Astrocyte of the hippocampus (primary cell): ENCODE measurements at places on chromosomes 16 and 17.
A peak's percentile ranks its signal among the peaks of the same experiment; 100 is the strongest.

- DNase-seq, result no peak
Measured at GRCh38 chr17:18950346-18950745, 1.6 kb upstream of the SLC5A10 start.

DNA sequence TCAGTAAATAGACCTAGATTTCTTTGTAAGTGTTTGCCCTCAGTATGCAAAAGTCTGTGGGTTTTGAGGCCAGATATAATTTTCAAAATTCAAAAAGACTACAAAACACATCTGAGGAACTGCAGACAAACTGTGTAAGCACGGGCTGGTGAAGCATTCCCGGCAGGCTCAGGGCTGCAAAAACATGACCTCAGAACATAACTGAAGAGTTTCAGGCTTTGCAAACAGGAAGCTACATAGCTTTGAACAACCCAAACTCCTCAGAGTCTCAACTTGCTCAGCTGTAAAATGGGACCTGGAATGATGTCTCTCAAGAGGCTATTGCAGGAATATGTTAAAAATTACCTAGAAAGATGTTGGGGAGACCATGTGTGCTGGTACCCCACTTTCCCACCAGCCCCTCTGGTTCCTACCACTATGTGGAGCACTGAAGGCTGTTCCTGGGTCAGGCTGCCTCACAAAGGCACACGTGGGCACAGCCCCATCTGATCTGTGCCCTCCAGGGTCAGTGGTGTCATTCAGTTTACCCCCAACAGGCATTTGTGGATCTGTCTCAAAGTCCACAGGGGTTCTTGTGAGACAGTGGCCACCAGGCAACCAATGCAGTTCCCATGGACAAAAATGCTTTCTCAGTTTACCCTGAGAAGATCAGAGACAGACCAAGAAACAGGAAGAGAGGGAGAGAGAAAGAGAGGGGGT is 72.9 kb downstream of the CREBBP start:
- no peak for DNase-seq

GRCh38 chr17:17568772-17569195 is 22.7 kb downstream of the PEMT start:
- DNase-seq, result peak; percentile 73

- no peak for DNase-seq
Measured at GRCh38 chr16:69886726-69887125, 64.4 kb upstream of the CLEC18A start.

DNA sequence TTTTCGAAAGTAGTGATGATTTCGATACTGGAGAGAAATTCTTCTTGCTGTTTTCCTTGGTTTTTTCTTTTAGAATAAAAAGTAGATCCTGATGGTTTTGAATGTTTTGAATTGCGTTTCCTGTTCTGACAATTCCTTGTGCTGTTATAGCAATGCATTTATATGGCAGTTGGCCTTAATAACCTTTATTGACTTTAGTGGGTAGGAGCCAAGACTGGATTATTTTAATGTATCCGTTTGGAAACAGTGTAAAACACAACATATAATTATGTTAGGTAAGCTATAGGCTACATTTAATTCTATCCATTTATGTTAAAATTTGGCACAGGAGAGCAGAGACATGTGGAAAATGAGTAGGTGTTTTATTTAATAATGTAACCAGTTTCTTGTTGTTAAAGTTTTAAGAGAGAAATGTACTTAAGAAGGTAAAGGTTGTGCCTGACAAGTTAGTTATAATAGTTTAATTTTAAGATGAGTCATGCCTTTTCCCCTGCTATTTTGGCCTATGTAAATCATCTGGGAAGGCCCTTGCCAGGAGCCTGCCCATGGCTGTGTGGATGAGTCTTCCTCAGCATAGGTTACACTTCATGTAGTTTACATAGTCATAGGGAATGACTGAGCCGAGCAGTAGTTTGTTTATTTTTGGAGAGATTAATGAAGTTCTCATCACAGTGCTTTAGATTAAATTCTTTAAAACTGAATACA is 189.9 kb downstream of the FTO start:
- peak; percentile 53 for DNase-seq

GRCh38 chr17:44900894-44901293 is 1.6 kb upstream of the EFTUD2 start:
- peak; percentile 86 for DNase-seq

GRCh38 chr16:79072517-79072916 is 528.0 kb downstream of the MAF start:
- no peak for DNase-seq

GRCh38 chr16:57893559-57894389 is 77.2 kb downstream of the CNGB1 start:
- DNase-seq, result peak; percentile 86

DNA sequence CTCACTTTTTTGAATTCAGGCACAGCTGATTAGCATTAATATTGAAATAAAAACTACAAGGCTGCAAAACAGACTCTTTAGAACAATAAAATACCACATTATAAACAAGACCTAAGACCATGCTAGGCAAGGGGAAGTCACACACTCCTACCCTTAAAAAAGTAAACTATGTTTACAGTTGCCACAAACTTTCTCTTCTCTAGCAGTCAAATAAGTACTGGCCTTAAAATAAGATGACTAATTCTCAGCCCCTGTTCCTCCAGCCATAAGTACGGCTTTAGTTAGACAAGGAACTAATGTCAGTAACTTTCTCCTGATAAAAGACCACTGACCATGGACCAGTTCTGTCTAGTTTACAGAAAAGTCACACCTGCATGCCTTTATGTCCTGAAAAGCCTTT is 19.5 kb upstream of the CPHXL start:
- DNase-seq, result no peak

DNA sequence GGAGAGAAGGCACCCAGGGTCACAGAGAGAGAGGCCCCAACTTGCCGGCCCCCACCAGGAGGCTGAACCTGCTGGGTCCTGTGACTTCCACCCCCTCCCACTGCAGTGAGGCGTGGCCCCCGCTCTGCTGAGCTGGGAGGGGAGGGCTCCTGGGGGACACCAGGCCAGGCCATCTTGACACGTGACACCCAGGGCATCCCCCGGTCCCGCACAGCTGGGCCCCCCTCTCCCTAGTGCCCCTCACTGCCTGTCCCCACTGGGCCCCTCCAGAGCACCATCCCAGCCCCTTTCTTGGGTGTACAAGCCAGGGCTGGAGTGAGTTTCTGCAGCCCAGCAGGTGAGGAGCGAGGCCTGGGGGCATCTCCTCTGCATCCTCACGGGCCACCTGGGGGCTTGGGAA is 12.4 kb downstream of the UBALD1 start:
- DNase-seq, result no peak

DNA sequence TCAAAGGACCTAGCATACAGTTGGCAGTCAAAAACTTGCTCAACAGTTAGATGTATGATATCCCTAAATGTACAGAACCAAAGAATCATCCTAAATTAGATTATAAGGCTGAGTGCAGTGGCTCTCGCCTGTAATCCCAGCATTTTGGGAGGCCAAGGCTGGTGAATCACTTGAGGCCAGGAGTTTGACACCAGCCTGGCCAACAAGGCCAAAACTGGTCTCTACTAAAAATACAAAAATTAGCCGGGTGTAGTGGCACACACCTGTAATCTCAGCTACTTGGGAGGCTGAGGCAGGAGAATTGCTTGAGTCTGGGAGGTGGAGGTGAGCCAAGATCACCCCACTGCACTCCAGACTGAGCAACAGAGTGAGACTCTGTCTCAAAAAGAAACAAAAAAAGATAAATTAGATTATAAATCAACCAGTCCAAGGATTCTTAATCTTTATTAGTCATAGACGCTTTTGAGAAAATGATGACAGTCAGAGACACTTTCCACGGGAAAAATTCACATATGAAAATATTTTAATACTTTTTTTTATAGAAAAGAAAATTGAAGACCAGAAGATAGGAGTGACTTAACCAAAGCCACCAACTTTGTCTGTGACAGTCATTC is 77.6 kb downstream of the MMD start:
- DNase-seq, result no peak

DNA sequence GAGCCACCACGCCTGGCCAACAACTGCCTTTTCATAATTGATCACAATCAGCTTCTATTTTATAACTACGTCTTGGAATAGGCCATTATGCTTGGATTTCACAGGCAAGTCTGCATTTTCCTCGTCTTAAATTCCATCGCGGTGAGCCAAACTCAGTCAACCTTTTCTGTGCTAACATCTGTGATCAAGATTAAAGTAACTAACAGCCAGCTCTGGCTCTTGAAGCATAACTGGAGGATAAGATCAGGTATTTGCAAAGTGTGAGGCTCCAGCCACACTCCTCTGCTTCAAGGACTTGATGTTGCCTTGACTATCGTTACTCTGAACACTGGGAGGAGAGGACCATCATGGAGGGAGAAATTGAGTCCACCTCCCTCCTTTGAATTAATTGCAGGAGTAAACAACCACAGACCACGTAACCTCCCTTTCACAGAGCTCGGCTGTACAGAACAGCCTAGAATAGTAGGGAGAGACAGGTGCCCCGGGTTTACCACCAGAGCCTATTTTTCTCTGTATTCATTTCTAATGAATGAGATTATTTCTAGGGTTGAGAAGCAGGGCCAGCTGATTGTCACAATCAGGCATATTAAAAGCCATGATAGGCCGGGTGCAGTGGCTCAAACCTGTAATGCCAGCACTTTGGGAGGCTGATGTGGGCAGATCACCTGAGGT is 143.0 kb downstream of the XYLT1 start:
- DNase-seq, result no peak

DNA sequence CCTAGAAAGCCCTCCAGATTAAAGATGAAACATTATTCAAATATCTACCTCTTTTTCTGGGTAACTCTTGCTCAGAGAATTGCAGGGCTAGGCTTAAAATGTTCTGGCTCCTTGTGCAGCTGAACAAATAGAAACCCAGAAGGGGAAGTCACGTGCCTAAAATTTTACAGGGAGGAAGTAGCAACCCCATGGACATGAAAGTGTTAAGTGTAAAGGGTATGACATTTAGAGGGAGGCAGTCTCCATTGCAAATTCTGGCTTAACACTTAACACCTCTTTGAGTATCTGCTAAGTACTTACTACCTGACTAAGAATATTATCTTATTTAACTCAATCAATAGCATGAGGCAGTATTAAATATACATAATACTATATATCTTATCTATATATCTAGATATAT is 376.1 kb upstream of the ERCC4 start:
- no peak for DNase-seq

GRCh38 chr16:63592852-63593251 is 1529.0 kb downstream of the CDH11 start:
- no peak for DNase-seq

- peak; percentile 33 for DNase-seq
Measured at GRCh38 chr16:62965831-62966230, 929.6 kb upstream of the CDH8 start.

DNA sequence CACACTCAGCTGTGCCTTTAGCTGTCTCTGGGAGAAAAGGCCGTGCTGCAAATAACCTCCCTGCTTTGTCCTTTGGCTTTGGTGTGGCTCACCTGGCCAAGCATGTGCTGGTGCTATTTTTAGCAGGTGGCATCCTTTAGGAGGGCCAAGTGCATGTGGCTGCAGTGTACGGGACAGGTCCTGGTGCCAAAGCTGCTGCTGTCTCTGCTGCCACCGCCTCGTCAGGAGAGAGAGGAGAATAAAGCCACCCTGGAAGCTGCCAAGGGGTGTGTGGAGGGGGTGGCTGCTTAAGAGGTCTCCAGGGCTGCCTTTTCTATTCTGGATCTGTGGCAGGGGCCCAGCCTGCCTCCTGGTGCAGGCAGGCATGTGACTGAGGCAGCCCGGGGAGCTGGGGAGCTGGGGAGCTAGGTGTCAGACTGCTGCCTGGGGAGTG is 6.2 kb downstream of the AKAP1 start:
- no peak for DNase-seq

GRCh38 chr17:56774650-56775049 is 59.1 kb downstream of the C17orf67 start:
- no peak for DNase-seq

GRCh38 chr17:73748508-73748907 is 104.3 kb upstream of the SDK2 start:
- no peak for DNase-seq

DNA sequence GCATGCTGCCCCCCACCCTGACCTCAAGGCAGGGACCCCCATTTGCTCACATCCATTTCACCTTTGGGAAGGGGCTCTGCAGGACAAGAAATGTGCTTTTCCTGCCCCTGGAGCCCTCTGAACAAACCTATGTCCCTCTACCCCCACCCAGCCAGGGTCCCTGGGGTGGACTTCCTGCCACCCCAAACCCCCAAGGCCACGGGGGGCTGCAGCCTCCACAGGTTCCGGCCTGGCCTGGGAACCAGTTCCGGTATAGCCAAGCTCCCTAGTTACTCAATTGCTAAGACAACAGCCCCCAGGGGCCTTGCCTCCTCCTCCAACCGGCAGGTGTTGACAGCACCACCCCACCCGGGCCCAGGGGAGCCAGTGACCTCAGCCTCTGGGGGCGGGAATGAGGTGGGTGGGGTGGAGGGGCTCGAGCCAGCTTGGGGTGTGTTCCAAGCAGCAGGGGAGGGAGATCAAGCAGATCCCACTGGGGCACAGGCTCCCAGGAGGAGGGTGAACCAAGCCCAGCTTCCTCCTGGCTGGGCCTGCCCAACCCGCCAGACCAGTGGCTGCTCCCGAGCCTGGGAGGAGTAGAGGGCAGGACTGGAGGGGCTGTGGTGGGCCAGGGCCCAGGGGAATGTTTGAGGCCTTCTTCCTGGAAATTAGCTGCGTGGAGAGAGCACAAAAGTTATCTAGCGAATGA is 6.6 kb downstream of the PNMT start:
- no peak for DNase-seq

GRCh38 chr17:3761036-3761917 is 37.6 kb downstream of the HASPIN start:
- no peak for DNase-seq

DNA sequence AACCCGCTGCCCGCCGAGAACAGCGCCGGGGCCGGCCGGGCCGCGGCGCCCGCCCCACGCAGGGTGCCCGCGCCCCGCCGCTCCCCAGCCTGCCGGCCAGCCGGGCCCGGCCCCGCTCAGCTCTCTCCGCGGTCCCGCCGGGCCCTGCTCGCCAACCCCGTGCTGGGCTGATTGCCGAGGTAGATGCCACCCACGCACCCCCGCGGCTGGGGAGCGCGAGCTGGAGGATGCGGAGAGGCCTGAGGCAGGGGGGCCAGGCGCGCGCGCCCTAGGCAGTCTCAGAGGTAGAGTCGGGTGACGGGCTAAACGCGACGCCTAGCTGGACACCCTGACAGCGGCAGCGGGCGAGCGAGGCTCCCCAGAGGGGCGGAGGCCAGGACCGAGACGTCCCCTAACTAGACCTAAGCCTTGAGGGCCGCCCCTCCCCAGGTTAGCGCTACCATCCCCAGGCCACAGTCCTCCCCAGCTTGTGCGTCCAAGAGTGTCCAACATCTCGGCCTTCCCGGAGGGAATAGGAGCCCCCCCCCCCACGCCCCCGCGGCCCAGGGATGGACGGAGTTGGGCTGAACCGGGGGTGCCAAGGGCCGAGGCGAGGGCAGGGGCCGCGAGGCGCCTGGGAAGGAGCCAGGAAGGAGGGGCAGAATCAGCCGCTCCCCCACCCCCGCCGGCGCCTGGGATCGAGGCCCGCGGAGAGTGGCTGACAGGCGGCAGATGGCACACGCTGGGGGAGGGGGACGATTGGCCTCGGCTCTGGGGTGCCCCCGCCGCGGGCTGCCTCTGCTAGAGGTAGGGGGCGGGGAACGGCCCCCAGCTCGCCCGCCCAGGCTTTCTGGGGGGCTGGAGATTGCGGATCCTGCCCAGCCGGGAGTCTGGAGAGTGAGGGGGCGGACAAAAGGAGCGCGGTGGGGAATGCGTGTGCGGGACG is 2.5 kb upstream of the ZNF423 start:
- DNase-seq, result peak; percentile 71
